ENCODE measurements at places on chromosomes 5 and 9.

DNA sequence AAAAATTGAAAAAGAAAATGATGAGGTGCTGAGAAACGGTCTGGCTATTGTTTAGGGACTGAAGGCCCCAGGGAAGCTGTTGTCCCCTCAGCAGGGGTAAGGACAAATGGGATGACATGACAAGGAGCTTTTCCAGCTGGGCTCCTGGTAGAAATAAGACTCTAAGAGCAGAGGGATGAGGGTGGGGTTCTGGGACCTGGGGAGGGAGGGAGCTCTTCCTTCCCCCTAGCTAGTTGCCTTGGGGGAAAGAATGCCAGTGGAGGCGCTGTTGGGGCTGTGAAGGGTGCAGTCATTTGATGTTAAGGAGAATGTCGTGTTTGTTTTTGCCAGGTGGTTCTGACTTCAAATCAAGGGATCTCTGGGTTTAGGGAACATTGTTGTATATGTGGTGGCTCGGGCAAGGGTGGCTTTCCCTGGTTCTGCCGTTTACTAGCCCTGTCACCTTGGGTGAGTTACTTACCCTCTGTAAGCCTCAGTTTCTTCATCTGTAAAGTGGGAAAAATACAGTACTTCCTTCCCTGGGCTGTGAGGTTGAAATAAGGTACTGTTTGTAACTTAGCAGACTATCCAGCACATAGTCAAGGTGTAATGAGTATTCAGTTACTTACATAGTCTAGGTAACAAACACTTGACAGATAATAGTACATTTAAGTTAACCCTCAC is 47.8 kb downstream of the WWC1 start:
- DNase-seq: no peak

GRCh38 chr5:43099640-43100039 is 21.1 kb upstream of the ZNF131 start:
- DNase-seq: no peak

GRCh38 chr9:35105571-35106342 is 2.8 kb upstream of the STOML2 start:
- no peak for DNase-seq

DNA sequence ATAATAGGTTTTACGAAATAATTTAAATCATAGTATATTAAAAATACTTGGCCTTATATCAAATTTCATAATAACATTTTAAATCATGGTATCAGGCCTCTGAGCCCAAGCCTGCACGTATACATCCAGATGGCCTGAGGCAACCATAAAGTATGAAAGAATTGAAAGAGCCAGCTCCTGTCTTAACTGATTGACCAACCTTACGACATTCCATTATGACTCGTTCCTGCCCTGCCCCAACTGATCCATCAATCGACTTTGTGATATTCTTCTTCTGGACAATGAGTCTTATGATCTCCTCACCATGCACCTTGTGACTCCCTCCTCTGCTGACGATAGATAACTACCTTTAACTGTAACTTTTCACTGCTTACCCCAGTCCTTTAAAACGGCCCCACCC is 545.0 kb downstream of the MTRR start:
- DNase-seq: no peak

DNA sequence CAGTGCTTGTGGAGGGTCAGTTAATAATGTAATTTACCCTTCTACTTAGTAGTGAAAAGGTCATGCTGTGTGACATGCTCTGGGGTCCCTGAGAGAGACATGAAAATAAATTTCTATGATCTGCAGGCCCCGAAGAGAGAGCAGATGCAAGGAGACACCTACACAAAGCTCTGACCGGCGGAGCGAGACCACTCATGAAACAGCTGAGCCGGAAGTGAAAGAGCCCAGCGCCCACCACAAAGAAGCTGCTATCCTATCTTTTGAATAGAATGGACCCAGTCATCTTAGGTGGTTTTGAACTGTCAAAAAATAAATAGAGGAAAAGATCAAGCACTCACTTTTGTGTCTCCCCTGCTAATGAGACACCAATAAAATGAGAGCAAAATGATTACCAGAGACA is 190.0 kb downstream of the MED10 start:
- no peak for DNase-seq

- DNase-seq: no peak
Observed at GRCh38 chr9:101130054-101130453, 101.5 kb downstream of the PLPPR1 start.

DNA sequence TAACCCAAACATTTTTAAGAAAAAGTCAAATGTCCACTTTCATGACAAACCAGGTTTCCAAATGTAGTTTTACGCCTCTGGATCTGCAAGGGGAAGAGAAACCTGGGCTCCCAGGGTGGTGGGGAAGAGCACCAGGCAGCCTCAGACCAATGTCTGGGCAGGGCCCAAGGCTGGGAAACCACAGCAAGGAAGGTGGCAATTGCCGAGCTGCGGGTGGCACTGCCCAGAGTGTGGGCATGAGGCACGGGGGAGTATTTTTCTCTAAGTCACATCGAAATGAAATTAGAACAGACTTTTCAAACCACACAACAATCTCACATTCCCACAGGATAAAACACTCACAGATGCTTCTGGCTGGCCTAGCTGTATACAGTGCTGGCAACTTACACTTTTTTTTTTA is 32.6 kb upstream of the RASGEF1C start:
- DNase-seq: no peak

GRCh38 chr5:135204151-135204600 is 170.1 kb upstream of the PITX1 start:
- no peak for DNase-seq

DNA sequence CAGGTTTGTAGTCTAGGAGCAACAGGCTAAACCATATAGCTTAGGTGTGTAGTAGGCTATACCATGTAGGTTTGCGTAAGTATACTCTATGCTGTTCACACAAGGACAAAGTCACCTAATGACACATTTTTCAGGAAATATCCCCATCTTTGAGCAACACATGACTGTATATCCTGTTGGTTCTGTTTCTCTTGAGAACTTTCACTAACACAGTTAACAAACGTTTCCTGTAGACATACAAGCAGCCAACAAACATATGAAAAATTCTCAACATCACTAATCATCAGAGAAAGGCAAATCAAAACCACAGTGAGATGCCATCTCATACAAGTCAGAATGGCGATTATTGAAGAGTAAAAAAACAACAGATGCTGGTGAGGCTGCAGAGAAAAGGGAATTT is 68.2 kb downstream of the NR2F1-AS1 start:
- DNase-seq: no peak

DNA sequence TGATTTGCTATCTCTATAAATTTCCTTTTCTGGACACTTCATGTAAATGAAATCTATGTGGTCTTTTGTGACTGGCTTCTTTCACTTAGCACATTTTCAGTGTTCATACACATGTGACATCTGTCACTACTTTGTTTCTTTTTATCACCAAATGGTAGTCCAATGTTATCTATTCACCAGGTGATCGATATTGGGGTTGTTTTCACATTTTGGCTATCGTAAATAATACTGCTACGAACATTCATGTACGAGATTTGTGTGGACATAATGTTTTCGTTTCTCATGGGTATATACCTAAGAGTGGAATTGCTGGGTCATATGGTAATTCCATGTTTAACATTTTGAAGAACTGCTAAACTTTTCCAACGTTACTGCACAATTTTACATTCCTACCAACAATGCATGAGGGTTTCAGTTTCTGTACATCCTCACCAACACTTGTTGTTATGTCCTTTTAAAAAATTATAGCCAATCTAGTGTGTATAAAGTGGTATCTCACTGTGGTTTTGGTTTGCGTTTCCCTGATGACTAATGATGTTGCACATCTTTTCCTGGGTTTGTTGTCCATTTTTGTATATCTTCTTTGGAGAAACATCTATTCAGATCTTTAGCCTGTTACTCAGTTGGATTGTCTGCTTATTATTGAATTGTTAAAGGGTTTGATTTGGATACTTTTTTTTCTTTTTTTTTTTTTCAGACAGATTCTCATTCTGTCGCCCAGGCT is 263.0 kb downstream of the PDZD2 start:
- DNase-seq: no peak

DNA sequence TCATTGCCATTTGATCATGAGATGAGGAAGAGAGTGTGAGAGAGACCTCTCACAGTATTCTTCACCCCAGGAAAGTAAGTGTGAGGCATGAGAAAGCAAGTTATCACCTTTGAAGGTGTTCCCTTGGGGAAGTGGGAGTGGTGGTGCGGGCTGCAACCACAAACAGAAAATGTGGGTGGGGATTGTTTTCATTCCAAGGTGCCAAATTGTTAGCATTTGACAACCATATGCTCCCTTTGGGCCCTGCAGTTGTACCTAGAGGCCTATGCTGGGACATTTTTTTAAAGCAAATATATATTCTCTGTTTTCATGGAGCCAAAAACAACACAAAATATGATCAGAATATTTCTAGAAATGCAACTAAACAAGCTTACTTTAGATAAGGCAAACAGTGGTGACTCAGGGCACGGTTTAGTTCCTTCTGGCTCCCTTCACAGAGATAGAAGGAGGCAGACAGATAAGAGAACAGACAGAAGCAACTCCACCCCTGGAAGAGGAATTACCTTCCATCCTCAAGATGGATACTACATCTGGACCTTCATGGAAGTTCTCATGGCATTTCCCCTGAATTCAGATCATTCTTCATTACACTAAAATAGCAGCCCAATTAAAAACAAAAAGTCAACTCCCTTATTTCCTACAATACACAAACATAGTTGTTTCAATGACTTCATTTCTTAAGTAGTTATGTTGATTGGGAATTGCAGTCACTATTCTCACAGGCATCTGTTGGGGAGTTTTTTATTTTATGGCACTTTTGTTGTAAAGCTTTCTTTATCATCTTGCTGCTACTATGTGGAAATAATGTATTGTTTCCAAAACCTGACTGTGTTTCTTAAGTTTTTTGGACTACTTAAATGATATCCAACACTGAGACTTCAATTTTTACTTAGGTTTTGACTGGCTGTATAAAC is 416.6 kb downstream of the PLK2 start:
- DNase-seq: no peak

DNA sequence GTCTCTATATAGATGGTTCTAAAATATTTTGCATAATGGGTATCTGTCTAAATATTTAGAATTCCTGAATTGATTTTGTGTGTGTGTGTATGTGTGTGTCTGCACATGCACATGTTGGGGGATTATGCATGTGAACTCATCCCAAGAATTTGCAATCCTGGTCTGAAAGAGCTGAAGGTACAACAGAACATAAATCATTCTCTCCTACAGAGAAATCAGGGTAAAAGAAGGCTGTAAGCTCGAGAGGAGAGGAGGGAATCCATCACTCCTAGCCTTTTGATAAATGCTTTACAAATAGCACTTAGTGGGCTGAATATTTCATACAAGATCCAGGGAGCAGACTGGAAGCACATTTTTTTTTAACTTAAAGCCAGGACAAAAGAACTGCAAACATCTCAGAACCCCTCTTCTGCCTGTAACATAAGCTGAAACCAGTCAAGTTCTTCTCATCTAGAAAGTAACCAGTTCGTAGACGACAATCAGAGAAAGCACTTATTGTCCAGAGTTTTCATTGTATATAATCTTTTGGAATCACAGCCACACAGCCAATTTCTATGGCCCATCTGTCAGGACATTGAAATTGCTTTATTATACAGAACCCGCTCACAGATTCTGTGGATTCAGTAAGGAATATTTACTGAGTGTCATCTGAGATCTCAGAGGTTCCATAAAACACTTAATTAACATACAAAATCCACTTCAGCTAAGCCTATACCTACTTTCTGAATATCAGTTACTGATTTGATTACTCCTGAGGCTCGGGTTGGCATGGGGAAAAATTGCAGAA is 541.4 kb upstream of the ZNF462 start:
- DNase-seq: no peak

GRCh38 chr9:98637381-98637780 is 71.4 kb downstream of the GABBR2 start:
- DNase-seq: no peak

GRCh38 chr9:107453479-107453878 is 36.1 kb downstream of the KLF4 start:
- DNase-seq: no peak

DNA sequence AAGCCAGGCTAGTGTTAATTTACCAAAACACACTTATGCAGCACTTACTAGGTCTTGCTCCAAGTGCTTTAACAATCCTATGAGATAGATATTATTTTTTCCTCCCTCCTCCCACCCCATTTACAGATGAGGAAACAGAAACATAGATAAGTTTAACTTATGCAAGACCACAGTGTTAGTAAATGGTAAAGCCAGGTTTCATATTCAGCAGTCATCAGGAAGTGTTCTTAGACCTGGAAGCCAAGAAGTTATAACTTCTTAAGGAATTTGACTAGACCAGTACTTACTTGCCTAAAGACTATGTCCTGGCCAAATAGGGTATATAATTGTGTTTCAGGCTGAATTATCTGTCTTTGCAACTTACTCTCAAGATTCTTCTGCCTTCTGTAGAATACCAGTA is 15.9 kb downstream of the ABHD17B start:
- DNase-seq: no peak

- DNase-seq: no peak
Observed at GRCh38 chr5:18662231-18662630, 1028.0 kb downstream of the TAF11L14 start.

GRCh38 chr9:36276781-36277181 is 18.5 kb upstream of the GNE start:
- DNase-seq: no peak

- DNase-seq: no peak
Observed at GRCh38 chr5:153530357-153531143, 40.1 kb downstream of the GRIA1 start.

- no peak for DNase-seq
Observed at GRCh38 chr9:75200892-75201470, 112.7 kb downstream of the OSTF1 start.

DNA sequence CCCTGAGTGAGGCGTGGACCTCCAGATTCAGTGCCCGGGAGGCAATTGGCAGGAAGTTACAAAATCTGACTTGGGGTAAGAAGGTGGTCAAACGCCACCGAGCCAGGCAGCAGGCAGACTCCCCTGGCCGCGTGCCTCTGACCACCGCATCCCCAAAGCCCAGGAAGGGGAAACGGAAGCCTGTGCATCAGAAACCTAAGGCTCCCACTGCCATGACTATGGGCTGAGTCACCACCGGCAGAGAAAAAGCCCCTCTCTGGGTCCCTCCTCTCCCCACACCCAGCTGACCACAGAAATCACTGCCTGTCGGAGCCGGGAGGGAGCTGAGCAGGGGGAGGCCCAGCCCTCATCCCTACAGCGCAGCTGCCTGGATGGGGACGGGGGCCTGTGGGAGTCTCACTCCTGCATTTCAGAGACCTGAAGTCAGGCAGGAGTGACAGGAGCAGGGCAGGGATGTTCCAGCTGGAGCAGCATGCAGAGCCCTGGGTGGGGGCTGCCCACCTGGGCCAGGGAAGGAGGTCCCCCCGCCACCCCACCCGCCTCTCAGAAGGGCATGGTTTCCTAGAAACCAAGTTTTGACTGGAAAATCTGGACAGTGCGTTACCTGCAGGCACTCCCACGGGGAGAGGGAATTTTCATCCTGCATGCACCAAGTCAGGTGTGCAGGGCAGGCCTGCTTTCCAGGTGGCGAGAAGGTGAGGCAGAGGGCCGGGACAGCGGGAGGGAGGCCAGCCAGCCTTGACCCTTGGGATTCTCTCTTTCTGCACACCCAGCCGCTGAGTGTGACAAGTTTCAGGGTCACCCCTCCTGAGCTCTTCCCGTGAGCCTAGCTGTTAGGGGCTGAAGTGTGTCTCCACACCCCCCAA is 68.2 kb downstream of the LRSAM1 start:
- DNase-seq: no peak

- DNase-seq: no peak
Observed at GRCh38 chr5:32828492-32828891, 117.4 kb downstream of the NPR3 start.

- no peak for DNase-seq
Observed at GRCh38 chr9:126504977-126505455, 108.7 kb upstream of the LMX1B start.

GRCh38 chr9:136525841-136526499 is 19.9 kb downstream of the NOTCH1 start:
- peak; percentile 85 for DNase-seq

Data from hypothalamus (tissue), 51 donors.